ENCODE measurements at places on chromosomes 1 and 21.

DNA sequence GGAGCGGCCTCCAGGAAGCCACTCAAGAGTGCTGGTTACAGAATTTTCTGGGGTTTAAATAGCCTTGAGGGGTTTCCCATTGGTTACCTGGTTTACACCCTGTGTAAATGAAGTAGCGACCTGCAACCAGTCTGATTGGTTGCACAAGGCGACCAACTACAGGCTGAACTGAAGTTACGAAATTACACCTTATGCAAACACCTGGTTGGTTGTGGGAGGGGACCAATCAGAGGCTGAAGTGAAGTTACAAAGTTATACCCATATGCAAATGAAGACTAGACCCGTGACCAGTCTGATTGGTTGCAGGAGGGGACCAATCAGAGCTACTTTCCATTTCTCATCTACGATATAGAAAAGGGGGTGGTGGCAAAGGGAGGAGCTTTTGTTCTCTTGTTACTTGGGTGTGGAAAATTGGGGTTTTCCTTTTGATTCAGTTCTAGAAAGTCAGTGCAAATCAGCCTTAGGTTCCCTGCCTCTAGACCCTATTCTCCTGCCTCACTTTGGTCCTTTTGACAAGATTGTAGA lies 22.2 kb upstream of the C1orf174 start:
- DNase-seq = no peak

GRCh38 chr1:232422898-232423297 lies 207.0 kb downstream of the SIPA1L2 start:
- no peak for DNase-seq

GRCh38 chr1:217553949-217554509 lies 76.9 kb downstream of the GPATCH2 start:
- no peak for DNase-seq

- DNase-seq = no peak
Measured at GRCh38 chr21:27804515-27804914, 837.6 kb upstream of the ADAMTS5 start.
